ENCODE measurements at places on chromosomes 5 and 9. TPM values are rescaled to one million over a fixed set of nuclear protein-coding genes. Genes with fewer than 3 reads are reported as not detected.

Gene KCNN2
- polyA plus RNA-seq: not detected

GRCh38 chr9:93181672-93182435 is 2.1 kb upstream of the WNK2 start:
- DNase-seq: no peak

GRCh38 chr9:125829743-125830142 is 82.6 kb downstream of the PBX3 start:
- DNase-seq: peak; percentile 61

Gene ACSL6
- polyA plus RNA-seq: 5.6 TPM

DNA sequence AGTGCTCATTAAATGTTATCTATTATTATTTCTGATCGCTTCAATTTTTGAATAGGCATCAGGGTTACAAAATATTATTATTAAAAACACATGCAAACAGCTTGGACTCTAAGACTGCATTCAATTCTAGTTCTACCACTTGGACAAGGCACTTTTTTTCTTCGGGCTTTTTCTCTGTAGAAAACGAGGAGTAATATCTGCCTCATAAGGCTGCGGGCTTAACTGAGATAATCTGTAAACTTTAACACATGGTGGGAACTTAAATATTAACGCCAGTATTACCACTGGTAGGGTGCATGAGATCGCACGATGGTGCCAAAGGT is 511 bp upstream of the SPDL1 start:
- DNase-seq: no peak

DNA sequence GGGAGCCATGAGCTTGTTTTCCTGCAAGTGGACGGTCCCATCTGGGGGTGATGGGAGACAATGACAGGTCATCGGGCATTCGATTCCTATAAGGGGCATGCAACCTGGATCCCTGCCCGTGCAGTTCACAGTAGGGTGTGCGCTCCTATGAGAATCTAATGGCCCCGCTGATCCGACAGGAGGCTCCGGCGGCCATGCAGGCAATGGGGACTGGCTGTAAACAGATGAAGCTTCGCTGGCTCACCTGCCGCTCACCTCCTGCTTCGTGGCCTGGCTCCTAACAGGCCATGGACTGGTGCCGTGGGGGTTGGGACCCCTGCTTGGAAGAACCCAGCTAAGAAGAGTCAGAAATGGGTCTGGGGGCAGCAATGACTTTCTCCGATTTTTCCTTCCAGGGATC is 21.0 kb downstream of the PAEP start:
- DNase-seq: no peak

Gene CDX1
- polyA plus RNA-seq: not detected

GRCh38 chr9:121333950-121334773 is 35.9 kb downstream of the STOM start:
- DNase-seq: no peak

GRCh38 chr9:131666774-131667173 is 73.1 kb downstream of the RAPGEF1 start:
- peak; percentile 28 for DNase-seq

GRCh38 chr5:14581891-14582796 is 552 bp downstream of the OTULINL start:
- peak; percentile 70 for DNase-seq

Gene NKD2
- not detected for polyA plus RNA-seq

GRCh38 chr5:159995907-159996306 is 13.0 kb upstream of the TTC1 start:
- DNase-seq: no peak

Gene LRRTM2
- polyA plus RNA-seq: not detected
